Right ventricle myocardium inferior (tissue), 1 donor: ENCODE measurements at places on chromosomes 12 and 14.

DNA sequence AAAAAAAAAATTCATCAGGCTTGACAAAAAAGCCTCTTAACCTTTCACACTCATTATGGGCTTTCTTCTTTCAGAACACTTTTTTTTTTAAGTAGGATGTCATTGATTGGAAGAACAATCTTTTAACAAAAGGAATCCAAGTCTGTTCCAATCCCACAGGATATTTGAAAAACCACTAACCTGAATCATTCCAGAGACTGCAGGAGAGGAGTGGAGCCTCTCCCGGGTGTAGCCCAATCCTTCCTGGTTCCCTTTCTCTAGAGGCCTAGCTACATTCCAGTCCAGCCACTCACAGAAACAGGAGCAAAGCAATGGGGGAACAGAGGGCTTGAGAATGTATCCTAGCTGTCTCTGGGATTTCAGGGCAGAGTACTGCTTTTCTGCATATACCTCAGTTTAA, 4.3 kb downstream of the MFAP5 start:
- no peak for DNase-seq

DNA sequence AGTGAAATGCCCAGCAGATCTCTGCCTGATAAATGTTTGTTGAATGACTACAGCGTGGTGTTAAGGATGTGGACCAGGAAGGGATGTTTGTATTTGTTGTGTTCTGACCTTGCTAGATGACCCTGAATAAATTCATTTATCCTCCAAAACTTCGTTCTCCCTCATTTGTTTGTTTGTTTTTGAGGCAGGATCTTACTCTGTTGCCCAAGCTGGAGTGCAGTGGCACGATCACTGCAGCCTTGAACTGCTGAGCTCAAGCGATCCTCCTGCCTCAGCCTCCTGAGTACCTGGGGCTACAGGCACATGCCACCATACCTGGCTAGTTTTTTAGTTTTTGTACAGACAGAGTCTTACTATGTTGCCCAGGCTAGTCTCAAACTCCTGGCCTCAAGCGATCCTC, 96.7 kb downstream of the TSPAN9 start:
- no peak for DNase-seq

GRCh38 chr12:4486980-4487379, 41.4 kb upstream of the FGF6 start:
- DNase-seq = no peak

- DNase-seq = no peak
Observed at GRCh38 chr12:49813131-49813530, 15.1 kb downstream of the NCKAP5L start.

DNA sequence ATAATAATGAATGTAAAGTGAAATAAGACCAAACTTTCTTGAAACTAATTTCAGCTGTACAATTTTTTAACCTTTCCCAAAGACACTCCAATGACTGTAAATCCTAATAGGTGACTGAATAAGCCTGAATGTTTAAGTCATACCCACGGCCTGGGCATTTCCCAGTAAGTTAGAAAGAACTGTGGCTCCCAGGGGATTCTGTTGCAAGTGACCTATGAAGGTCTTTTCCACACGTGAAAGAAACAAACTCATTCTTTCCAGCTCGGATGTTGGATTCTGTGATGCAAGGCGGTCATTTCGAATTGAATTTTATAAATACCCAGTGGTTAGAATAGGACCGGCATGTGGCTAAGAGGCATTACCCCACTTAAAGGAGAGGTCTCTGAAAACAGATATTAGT, 1134.4 kb downstream of the GALC start:
- DNase-seq = no peak

- no peak for DNase-seq
Observed at GRCh38 chr12:94122591-94122990, 25.8 kb upstream of the PLXNC1 start.

DNA sequence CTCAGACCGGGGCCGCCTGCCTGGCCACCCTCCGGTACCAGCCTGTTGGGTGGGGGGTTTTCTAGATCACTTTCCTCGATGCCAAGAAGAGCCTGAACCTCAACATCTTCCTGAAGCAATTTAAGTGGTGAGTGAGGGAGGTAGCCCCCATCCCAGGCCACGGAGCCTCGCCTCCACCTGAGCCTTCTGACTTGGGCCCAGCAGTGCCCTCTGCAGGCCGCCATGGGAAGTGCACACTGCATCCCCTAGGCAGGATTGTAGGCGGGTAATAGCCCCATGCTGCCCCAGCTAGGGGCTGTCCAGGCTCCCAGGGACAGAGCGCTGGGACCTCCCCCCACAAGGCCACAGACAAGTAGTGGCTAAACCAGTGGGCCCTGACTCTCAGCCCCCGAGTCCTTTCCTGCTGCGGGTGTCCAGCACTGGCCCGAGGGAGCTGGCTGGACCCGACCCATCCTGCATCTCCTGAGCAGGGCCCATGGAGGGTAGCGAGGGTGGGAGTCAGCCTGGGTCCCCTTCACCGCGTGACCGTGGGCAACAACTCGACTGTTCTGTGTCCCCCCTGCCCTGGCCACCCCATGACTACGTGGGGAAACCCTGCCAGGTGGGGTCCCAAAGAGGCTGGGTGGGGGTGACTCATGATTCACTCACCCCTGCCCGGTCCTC, 15.3 kb upstream of the ADSS1 start:
- no peak for DNase-seq

- DNase-seq = no peak
Observed at GRCh38 chr12:124231980-124232653, 62.8 kb upstream of the RFLNA start.

GRCh38 chr12:112149596-112149995, 24.2 kb downstream of the TRAFD1 start:
- no peak for DNase-seq

DNA sequence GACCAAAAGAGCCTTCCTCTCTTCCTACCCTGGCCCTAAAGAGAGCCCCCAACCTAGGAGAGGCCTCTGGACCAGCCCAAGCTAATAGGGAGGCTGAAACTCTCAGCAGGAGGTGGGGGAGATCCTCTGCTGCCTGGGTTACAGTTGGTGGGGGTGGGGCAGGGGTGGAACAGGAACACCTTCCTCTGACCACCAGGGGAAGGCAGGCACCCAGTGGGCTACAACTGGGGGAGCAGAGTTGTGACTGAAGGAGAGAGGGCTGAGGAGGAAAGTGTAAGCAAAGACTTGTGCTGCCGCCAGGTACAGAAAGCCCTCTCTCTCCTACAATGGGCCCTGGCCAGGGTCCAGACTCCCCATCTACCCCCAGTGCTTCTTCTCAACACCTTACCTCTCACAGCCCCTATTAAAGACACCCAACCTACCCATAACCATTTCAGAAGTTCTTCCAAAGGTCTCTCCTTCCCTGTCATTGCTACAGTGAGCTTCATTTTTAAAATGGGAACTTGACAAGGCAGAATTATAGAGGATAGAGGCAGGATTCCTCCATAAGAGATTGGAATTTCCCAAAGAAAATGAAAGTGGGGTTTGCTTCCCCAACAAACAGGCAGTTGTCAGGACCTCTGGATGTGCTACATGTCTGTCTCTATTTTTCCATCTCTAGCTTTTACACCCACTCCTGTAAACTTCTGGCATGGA, 1.4 kb downstream of the MYO1A start:
- no peak for DNase-seq

- no peak for DNase-seq
Observed at GRCh38 chr14:60657456-60658210, 8.4 kb upstream of the SIX1 start.

- DNase-seq = no peak
Observed at GRCh38 chr14:74616507-74616906, 4.5 kb upstream of the LTBP2 start.

DNA sequence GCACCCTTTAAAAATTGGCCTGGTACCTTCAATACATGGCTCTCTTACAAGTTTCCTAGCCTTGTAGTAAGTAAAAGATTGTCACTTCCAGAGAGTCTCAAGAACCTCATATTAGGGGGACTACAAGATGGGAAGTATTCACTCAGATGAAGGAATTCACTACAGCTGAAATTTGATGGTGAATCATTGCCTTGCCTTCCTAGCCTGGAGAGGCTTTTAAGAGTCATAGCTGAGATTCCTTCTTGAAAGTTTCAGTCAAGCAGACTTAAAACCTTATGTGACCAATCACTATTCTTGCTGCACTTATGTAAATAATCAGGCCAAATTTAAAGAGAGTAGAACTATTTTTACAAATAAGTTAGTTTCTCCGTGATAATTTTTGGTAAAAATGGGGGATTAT, 451.6 kb downstream of the TRHDE start:
- no peak for DNase-seq
